ENCODE measurements at places on chromosomes 7 and 10. TPM values are rescaled to one million over a fixed set of nuclear protein-coding genes. Genes with fewer than 3 reads are reported as not detected.

Gene TMEM130
- not detected for total RNA-seq

Gene HABP2
- total RNA-seq, result not detected

Gene HOXA6
- not detected for total RNA-seq

Gene VAX1
- not detected for total RNA-seq

Gene SFMBT2
- total RNA-seq, result 27.7 TPM

Gene CLDN4
- total RNA-seq, result not detected

Gene PNLIP
- total RNA-seq, result not detected

Gene THSD7A
- not detected for total RNA-seq

Gene ZPBP
- not detected for total RNA-seq

Gene BICC1
- total RNA-seq, result 0.11 TPM

Gene FRMD4A
- 0.32 TPM for total RNA-seq

Gene CALN1
- total RNA-seq, result not detected

Gene FKBP14
- 10.0 TPM for total RNA-seq

Gene PTPRN2
- 1.1 TPM for total RNA-seq

Gene FZD8
- 1.0 TPM for total RNA-seq

Gene ANKRD22
- not detected for total RNA-seq

Gene DPP6
- not detected for total RNA-seq

Gene CRHR2
- total RNA-seq, result not detected

Gene BTRC
- total RNA-seq, result 18.2 TPM

Gene LRRC17
- total RNA-seq, result 0.18 TPM

Gene HNRNPH3
- total RNA-seq, result 183 TPM

Gene OR9A2
- 0.30 TPM for total RNA-seq

Gene TWIST1
- total RNA-seq, result 1.2 TPM
